ENCODE measurements at places on chromosomes 6 and 20.

GRCh38 chr6:152309648-152310047, 327.5 kb downstream of the SYNE1 start:
- no peak for DNase-seq

- DNase-seq: no peak
Measured at GRCh38 chr6:170012037-170012330, 260.6 kb downstream of the ERMARD start.

GRCh38 chr6:134766497-134766896, 183.4 kb downstream of the ALDH8A1 start:
- DNase-seq: no peak

DNA sequence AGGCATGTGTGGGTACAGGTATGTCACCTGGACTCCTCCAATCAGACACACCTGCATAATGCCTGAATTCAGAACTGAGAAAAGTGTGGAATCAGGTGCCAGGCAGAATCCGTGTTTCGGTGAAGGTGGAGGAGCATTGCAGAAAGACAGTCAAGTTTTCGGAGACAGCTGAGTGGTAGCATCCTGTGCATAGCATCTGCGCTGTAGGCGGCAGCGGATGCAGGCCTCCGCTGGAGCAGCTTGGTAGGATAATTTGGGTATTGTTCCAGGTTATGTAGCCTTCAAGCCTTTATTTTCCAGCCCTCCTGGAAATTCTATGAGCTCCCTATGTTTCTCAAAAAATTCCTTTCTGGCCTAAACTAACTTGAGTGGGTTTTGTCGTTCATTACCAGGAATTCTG, 15.5 kb upstream of the ARMC2 start:
- DNase-seq: no peak

GRCh38 chr6:146056506-146056905, 27.6 kb downstream of the GRM1 start:
- no peak for DNase-seq

All from NCI-H345 (cell line).